ENCODE measurements at places on chromosomes 6 and 20.

DNA sequence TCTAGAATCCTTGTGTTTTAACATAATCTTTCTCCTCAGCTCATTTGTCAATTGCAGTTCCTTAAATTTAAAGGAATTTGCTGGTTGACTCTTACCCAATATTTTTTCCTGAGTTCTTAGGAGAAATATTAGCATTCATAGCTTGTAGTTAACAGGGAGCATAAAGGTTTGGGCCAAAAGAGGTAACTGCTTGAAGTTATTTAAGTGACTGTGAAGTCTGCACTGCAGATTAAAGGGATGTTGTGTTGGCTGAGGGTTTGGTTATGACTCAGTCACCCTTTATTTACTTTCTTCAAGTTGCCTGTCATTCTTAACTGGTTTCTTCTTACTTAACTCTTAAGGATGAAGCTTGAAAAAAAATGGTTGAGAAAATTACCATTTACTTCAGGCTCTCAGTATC, 220.3 kb upstream of the LAMP5 start:
- DNase-seq = no peak

GRCh38 chr20:14758356-14758755, 420.9 kb upstream of the FLRT3 start:
- DNase-seq = no peak

GRCh38 chr6:125259354-125259736, 42.4 kb downstream of the HDDC2 start:
- no peak for DNase-seq

DNA sequence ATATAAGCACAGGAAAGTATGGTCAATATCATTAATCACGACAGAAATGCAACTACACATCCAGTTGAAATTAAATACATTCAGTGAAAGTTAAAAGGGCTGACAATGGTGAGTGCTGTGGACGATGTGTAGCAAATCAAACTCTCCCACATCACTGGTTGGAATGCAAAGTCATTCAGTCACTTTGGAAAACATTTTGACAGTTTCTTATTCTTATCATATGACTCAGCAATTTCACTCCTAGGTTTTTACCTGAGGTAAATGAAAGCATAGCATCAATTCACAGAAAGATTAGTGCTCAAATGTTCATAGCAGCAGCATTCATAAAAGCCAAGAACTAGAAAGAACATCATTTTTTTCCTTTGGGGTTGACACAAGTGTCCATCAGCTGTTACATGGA, 28.6 kb upstream of the SAMD5 start:
- no peak for DNase-seq

DNA sequence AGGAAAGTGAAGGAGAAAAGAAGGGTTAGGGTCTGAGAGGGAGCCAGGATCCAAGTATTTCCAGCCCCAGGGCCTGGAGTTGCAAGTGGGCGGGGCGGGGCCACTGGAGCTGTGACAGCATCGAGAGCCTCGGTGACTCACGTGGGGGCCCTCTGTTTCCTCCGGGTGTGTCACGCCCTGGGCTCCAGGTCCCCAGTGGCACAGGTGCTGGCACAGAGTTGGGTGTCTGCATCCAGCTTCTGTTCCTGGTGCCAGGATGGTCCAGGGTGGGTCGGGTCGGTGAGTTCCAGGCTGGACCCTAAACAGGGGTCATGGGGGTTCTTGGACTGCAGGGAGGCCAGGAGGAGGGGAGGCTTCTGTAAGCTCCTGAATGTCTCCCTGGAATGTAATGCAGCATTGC, 16.7 kb downstream of the RAET1L start:
- no peak for DNase-seq

DNA sequence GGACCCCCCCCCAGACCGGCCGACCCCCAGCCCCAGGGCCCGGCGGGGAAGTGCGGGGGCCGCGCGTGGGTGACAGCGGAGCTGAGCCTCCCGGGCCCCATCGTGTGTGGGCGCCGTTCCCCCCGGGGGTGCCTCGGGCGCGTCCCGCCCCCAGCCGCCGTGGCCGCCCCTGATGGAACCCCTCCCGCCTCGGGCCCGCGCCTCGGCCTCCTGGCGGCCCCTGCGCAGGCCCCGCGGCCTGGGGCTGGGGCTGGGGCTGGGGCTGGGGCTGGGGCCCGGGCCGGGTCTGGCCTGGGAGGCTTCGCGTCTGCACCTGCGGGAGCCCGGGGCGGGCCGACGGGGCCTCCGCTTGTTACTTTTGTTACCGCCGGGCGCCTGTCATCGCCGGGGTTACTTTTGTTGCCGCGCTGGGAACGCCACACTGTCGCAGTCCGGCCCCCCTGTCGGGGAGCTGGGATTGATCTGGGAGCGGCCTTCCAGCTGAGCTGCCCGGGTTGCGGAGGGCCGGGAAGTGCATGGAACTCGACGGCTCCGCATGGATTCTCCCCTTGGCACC, 598 bp downstream of the OGFR start:
- no peak for DNase-seq

GRCh38 chr20:41524980-41525613, 93.1 kb downstream of the CHD6 start:
- DNase-seq = no peak

GRCh38 chr6:6742535-6742934, 154.0 kb downstream of the LY86 start:
- no peak for DNase-seq

GRCh38 chr6:122730775-122731386, 48.6 kb upstream of the FABP7 start:
- no peak for DNase-seq

DNA sequence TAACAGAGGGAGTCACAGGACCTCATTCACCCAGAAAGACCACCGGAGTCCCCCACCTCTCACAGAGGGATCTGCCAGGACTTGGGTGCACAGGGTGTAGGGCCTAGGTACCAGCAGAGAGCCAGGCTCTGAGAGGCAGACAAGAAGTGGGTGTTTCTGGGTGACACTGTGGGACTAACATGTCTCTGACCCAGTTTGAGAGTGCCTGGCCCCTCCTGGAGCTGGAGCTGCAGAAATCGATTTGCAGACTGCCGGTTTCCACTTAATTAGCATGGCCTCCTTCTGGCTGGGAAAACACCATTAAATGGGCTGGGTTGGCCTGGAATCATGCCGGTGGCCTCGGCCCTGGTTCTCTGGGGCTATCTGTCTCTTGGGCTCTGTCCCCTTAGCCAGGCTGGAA, 59.2 kb downstream of the PPP1R16B start:
- no peak for DNase-seq

DNA sequence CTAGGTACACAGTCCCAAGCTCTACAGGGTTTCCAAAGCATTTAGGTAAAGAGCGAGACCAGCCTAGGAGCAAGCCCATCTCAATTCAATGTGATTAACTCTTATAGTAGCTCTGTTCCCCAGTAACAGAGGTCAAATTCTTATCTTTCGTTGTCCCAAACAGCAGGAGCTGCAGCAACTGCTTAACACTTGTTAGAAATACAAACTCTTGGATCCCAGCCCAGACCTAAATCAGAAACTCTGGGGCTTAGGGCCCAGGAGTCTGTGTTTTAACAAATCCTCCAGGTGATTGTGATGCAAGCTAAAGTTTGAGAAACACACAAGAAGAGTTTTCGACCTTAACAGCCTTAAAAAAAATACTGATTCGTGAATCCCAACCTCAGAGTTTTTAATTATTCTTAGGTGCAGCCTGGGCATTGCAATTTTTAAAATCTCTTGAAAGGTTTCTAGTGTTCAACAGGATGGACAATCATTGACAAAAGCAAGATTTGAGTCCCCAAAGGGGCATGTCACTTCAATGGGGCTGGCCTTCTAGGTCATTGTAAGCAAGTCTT, 127.4 kb upstream of the HCRTR2 start:
- DNase-seq = no peak

GRCh38 chr6:156657296-156657695, 119.9 kb upstream of the ARID1B start:
- DNase-seq = no peak

DNA sequence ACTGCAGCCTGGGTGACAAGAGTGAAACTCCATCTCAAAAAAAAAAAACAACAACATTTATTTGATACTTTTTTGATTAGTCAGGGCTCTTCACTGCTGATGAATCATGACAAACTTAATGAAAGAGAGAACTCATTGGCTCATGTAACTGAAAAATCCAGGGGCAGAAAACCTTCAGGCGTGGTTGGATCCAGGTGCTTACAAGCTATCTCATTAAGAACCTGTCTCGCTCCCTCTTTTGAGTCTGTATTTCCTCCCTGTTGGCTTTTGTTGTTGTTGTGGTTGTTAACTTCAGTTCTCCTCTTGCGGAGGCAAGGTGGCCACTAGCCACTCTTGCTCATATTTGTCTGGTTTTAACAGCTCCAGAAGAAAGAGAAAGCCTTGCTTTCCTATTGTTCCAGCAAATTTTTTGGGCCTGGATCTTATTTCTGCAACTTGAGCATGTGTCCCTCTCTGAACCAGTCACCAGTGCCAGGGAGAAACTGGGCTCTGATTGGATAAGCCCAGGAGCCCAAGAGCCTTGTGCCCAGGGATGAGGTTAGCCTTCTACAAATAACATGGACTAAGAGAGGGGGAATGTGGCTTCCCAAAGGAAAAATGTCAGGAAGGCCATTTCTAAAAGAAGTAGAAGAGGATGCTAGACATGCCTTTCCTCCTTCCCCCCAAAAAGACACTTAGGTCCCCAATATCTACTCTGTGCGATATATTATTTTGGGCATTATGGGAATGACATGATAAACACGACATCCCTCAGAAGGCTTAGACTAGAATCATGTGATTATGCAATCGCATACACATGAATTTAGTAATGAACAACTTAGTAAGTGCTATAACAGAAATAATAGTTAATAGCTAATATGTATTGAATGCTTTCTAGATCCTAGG, 64.5 kb downstream of the PHACTR2 start:
- no peak for DNase-seq

GRCh38 chr6:12136905-12137304, 124.8 kb downstream of the HIVEP1 start:
- no peak for DNase-seq

DNA sequence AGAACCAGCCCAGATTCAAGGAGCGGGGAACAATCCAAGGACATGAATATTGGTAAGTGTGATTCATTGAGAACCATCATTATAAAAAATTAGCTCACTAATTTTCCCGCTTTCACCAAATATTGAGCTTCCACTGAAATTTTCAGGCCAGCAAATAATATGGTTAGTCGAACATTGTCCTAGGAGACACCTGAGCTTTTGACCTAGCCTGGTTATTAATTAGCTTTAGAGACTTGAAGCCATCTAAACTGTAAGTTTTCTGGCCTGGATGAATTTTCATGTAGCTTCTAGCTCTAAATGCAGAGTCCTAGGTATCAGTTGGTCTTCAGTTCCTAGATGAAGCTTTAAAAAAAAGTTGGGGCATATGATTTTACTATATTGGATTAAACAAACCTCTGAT, 17.1 kb upstream of the RALGAPA2 start:
- DNase-seq = no peak

- no peak for DNase-seq
Measured at GRCh38 chr6:35321091-35321490, 21.3 kb upstream of the PPARD start.

- DNase-seq = no peak
Measured at GRCh38 chr20:59006167-59006863, 739 bp downstream of the CTSZ start.

DNA sequence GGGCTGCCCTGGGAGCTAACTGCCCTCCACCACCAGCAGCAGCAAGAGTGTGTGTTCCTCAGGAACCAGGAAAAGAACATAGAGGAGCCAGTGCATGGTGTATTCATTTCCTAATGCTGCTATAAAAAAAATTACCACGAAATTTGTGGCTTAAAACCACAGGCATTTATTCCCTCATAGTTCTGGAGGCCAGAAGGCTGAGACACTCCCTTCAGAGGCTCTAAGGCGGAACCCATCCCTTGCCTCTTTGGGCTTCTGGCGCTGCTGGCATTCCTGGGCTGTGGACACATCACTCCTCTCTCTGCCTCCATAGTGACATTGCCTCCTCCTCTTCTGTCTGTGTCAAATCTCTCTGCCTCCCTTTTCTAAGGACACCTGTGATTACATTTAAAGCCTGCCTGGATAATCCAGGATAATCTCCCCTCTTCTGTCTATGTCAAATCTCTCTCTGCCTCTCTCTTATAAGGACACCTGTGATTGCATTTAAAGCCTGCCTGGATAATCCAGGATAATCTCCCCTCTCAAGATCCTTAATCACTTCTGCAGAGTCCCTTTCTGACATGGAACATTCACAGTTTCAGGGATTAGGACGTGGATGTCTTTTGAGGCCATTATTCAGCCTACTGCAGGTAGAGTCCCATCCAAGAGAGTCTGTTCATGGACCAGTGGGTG, 54.7 kb downstream of the NDUFAF5 start:
- DNase-seq = no peak

DNA sequence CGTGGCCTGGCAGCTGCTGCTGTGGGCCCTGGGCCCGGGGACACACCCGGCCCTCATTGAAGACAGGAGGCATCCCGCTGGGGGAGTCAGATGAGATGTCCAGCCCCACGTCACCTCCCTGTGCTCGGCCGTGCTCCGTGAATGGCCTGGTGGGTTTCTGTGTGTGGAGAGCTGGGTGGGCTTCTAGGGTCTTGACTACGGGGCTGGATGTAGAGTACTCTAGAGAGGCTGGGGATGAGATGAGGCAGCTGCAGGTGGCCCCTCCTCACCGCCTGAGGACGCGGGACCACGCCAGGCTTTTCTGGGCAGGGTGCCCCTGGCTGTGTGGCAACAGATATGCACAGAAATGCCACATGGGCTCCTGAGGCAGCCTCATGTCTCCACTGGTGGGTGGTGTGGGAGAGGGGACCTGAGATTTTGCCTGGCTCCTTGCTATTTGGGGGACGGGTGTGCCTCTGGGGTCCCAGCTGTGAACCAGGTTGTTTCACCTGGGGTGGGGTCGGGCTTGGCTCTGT, 8.4 kb upstream of the BHLHE23 start:
- DNase-seq = no peak

- no peak for DNase-seq
Measured at GRCh38 chr20:32050851-32051556, 1.0 kb upstream of the HCK start.

GRCh38 chr6:54073487-54073886, 37.8 kb upstream of the MLIP start:
- DNase-seq = no peak

DNA sequence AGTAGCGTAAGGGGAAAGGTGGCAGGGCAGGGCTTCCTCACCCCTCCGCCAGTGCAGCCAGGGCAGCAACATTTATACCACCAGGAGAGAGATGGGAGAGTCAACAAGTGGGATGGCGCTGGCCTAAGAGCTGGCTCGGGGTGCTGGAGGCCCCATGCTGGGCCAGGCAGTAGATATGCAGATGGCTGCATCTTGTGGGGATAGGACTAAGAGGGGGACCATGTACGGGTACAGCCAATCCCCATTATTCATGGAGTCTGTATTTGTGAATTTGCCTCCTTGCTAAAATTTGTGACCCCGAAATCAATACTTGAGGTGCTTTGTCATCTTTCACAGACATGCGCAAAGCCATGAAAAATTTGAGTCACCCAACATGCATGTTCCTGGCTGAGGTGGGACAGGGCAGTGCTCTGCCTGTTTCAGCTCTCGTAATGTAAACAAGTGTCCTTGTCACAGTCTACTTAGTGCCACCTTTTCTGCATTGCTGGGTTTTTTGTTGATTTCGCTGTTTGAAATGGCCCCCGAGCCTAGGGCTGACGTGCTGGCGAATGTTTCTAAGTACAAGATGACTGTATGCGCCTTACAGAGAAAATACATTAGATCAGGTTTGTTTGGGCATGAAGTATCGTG, 27.5 kb upstream of the TAF8 start:
- DNase-seq = no peak

GRCh38 chr6:28865401-28866204, 58.2 kb downstream of the TRIM27 start:
- no peak for DNase-seq

All from stimulated activated CD8-positive, alpha-beta memory T cell treated with anti-CD3 and anti-CD28 coated beads, Interleukin-4, amount 100 ng/mL, for 1 hour (primary cell).